Lower lobe of right lung (tissue), 2 donors: ENCODE measurements at places on chromosomes 5 and 9. TPM values are rescaled to one million over a fixed set of nuclear protein-coding genes. Genes with fewer than 3 reads are reported as not detected.

LCNL1 gene
- total RNA-seq, result 1.9 TPM

CEL gene
- total RNA-seq, result 1.4 TPM

KCNV2 gene
- not detected for total RNA-seq

SLC34A3 gene
- not detected for total RNA-seq

TSSK1B gene
- not detected for total RNA-seq

MTAP gene
- 35.2 TPM for total RNA-seq

LRRC19 gene
- 0.27 TPM for total RNA-seq

N4BP3 gene
- total RNA-seq, result 7.9 TPM

PCDHA10 gene
- 1.5 TPM for total RNA-seq

ATP10B gene
- not detected for total RNA-seq

DAB2IP gene
- 54.1 TPM for total RNA-seq

GFPT2 gene
- total RNA-seq, result 13.4 TPM

SEC24A gene
- total RNA-seq, result 22.0 TPM

SAXO1 gene
- total RNA-seq, result 0.15 TPM

ENG gene
- 323 TPM for total RNA-seq

SPINK7 gene
- not detected for total RNA-seq

HTR1A gene
- not detected for total RNA-seq

PCDHB2 gene
- 5.6 TPM for total RNA-seq

PFDN1 gene
- 47.1 TPM for total RNA-seq

DNA sequence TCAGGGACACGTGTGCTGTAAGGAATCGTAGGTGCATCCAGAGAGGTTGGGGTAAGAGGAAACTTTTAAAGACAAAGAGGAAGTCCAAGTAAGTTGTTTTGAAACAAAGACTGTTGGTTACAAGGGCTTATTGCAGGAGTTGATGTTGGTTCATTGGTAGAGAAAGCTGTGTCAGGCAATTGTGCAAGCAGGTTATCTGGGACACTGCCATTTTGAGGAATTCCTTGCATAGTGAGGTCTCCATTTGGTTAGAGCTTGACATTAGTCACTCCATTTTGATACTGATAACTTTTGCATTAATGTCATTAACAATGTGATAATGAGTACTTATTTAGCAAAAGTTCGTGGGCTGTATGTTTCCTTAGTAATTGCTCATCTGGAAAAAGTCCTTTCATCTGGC, 24.9 kb downstream of the CNOT6 start:
- peaks cover 18% of the 10 kb centered on the region for H3K4me1 ChIP-seq
- no peaks in the 10 kb centered on the region for H3K36me3 ChIP-seq
- no peak overlapping the region for H3K4me3 ChIP-seq

DNA sequence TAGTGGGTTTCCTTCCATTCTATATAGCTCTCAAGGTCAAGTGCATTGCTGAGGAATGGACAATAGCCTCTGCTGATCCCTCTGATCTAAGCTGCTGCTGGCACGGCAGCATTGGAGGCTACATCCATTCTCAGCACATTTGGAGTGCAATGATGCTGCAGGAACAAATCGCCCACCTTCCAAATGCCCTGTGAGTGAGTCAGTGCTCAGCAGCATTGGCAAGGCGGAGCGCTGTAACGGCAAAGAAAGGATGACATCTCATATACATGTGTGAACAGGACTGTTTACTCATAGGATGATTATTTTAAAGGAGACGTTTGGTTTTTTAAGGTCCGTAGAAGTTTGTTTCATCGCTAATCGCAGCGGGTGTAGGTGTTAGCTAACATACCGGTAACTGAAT, 408.7 kb downstream of the ARHGEF28 start:
- no peak for DNase-seq
- no peaks in the 10 kb centered on the region for H3K27me3 ChIP-seq
- no peak overlapping the region for H3K27ac ChIP-seq
- no peak overlapping the region for H3K4me3 ChIP-seq
- peaks cover 5% of the 10 kb centered on the region for H3K4me1 ChIP-seq

- H3K36me3 ChIP-seq, result no peaks in the 10 kb centered on the region
- H3K4me1 ChIP-seq, result peaks cover 83% of the 10 kb centered on the region
- H3K27me3 ChIP-seq, result no peaks in the 10 kb centered on the region
- peak overlapping the region; percentile 76 for H3K27ac ChIP-seq
- peak overlapping the region; percentile 47 for H3K4me3 ChIP-seq
- no peak for DNase-seq
These were observed 8.3 kb downstream of the MVB12B start for GRCh38 chr9:126334721-126335621.

- no peak overlapping the region for H3K27ac ChIP-seq
- no peak overlapping the region for H3K4me3 ChIP-seq
- peak; percentile 10 for DNase-seq
- no peaks in the 10 kb centered on the region for H3K27me3 ChIP-seq
- H3K36me3 ChIP-seq, result no peaks in the 10 kb centered on the region
These were observed 55.1 kb downstream of the ZNF354C start for GRCh38 chr5:179115307-179115706.

GRCh38 chr5:149771216-149771980, 41.3 kb downstream of the PPARGC1B start:
- no peaks in the 10 kb centered on the region for H3K27me3 ChIP-seq
- DNase-seq, result no peak
- peaks cover 2% of the 10 kb centered on the region for H3K4me1 ChIP-seq
- no peak overlapping the region for H3K27ac ChIP-seq
- no peak overlapping the region for H3K4me3 ChIP-seq

- H3K36me3 ChIP-seq, result no peaks in the 10 kb centered on the region
- H3K4me1 ChIP-seq, result no peaks in the 10 kb centered on the region
- H3K27ac ChIP-seq, result no peak overlapping the region
- no peak overlapping the region for H3K4me3 ChIP-seq
- no peak for DNase-seq
These were observed 69.2 kb upstream of the FCN1 start for GRCh38 chr9:134986957-134987356.

GRCh38 chr5:159210210-159210661, 883 bp upstream of the RNF145 start:
- DNase-seq, result no peak
- no peaks in the 10 kb centered on the region for H3K27me3 ChIP-seq
- no peaks in the 10 kb centered on the region for H3K36me3 ChIP-seq
- H3K4me3 ChIP-seq, result peak overlapping the region; percentile 84
- peaks cover 38% of the 10 kb centered on the region for H3K4me1 ChIP-seq

- H3K4me3 ChIP-seq, result no peak overlapping the region
- H3K27me3 ChIP-seq, result no peaks in the 10 kb centered on the region
- H3K4me1 ChIP-seq, result peaks cover 4% of the 10 kb centered on the region
These were observed 21.5 kb downstream of the DCANP1 start for GRCh38 chr5:135425641-135426040.

- no peaks in the 10 kb centered on the region for H3K36me3 ChIP-seq
- H3K4me3 ChIP-seq, result no peak overlapping the region
- H3K27me3 ChIP-seq, result no peaks in the 10 kb centered on the region
- DNase-seq, result no peak
- no peak overlapping the region for H3K27ac ChIP-seq
- H3K4me1 ChIP-seq, result no peaks in the 10 kb centered on the region
These were observed 152.7 kb downstream of the CWC27 start for GRCh38 chr5:64921386-64921785.

GRCh38 chr5:111863801-111864200, 106.8 kb upstream of the NREP start:
- H3K27me3 ChIP-seq, result no peaks in the 10 kb centered on the region
- H3K27ac ChIP-seq, result no peak overlapping the region
